ENCODE measurements at places on chromosomes 3 and 15.

GRCh38 chr3:60333710-60334109, 917.5 kb downstream of the FHIT start:
- DNase-seq, result no peak

DNA sequence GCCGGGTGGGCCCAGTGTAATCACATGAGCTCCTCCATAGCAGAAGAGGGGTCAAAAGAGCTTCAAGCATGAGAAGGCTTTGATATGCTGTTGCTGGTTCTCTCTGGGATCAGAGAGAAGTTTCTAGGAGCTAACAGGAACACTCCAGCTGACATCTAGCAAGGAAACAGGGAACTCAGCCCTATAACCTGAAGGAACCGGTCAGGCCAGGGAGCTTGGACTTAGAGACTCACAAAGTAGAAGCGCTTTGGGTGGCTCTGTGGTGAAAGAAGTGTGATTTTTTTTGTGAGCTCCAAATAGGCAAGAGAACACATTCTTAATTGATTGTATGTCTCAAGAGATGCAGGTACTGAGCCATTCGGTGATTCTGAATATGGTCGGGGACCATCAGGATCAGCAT, 26.2 kb upstream of the EPHB1 start:
- DNase-seq, result no peak

- DNase-seq, result no peak
Measured at GRCh38 chr3:58164906-58165821, 45.6 kb downstream of the DNASE1L3 start.

DNA sequence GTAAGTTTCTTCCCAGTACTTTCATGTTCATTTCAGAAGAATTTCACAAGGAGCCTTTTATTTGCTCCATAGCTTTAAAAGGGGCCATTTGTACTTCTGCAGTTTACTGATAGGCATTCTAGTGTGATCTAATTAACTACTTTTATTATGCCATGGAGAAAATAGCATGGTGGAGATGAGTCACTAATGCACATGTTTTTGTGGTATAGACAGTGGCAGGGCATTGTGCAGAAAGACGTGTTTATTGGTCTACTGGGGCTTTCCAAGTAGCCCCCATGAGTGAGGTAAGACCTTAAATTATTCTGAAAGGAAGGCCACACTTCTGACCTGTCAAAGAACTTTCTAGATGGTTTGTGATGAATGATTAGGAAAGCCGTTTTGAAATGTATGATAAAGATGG, 810.0 kb upstream of the NR2F2 start:
- no peak for DNase-seq

GRCh38 chr3:3776607-3777006, 22.6 kb upstream of the LRRN1 start:
- DNase-seq, result no peak

- no peak for DNase-seq
Measured at GRCh38 chr15:80382285-80382684, 21.9 kb upstream of the ARNT2 start.

GRCh38 chr15:67967871-67968431, 86.2 kb upstream of the PIAS1 start:
- peak; percentile 69 for DNase-seq

DNA sequence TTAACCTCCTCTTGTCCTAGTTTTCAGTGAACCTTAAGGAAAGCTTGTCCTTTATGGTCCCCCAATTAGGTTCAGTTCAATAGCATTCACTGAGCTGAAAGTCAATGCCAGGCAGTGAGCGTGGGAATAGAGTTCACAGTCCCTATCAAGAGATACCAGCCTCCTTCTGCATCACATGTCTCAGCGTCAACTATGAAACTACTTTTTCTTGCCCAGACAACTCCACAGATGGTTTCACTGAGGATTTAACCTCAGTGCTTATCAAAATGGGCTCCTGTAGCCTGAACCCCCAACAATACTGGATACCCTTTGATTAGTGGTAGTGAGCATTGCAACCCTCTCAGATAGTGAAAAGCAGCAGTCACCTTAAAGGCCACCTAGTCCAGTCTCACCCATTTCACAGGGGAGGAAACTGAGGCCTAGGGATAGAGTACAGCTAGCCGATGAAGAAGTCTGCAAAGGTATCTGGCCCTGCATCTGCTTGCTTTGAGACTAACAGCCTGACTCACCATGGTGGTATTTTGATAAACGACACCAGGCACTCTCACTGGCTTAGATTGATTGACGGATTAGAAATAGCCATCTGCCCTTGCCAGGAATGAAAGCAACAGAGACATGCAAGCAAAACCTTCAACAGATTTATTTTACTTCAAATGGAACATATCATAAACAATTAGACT, 1.6 kb upstream of the UBA3 start:
- DNase-seq, result no peak

DNA sequence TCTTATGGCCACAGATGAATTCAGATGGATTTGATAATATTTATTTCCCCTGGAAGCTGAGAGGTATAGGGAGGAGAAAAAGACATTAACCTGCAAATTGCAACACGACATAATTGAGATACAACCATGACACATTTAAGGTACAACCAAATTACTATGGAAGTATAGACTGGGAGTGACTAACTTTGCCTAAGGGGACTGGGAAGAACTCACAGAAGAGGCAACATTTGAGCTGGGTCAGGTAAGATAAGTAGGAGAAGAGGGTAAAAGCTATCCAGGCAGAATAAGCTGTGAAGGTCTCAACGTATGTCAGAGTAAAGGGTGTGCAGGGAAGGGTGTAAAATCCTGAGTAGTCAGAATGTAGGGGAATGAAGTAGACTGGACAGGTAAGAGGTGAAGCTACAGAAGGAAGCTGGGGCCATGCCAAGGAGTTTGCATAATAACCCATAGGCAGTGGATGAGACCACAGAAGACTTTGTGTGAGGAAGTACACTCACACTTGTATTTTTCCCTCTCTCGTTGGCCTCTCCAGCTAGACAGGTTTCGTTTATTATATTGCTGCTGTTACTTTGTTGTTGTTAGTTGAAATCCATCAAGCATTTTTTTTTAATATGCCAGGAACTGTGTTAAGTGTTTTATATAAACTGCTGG, 28.0 kb upstream of the PTX3 start:
- no peak for DNase-seq

DNA sequence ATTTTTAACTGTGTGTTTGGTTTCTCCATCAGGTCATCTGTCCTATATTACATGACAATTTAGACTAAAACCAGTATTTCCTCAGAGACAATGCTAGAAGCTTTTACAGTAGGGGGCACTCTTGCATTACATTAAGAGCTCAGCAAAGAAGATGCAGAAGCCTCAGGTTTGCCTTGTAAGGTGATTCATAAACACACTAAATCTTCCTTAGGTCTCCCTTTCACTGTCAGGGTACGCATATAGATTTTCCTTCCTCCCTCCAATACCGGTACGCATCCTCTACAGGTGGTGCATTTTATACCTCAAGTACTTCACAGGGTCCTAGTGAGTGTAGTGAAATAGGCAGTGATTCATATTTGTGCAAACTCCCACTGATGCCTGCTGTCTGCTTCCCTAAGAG, 46.5 kb downstream of the CD86 start:
- peak; percentile 51 for DNase-seq

DNA sequence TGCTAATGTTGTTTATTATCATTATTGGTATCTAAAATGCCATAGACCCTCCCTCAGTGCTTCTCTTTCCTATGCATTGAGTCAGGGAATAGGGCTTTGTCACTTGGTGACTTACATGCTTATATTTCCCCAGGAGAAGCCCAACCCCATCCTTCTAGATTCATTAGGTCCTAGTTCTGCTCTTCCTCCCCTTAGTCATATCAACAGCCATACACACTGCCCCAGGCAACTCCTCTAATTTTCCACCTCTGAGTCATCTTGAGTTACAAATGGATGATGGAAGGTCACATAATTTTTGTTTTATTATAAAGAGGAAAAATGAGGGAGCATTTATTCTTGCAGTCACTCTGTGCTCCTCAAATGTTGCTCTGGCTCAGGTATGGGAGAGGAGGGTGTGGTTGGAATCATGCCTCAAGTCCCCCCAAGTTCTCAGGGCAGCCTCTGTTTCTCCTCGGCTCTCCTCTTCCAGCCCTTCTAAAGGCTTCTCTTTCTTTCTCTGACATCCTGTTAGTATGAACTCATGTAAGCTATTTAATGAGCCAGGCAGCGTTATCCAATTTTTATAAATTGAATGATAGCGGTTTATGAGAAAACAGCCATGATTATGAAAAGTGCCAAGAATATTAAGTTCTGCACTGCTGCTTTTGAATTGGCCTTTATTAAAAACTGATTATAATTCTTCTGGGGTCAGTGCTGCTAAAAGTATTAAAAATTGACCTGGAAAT, 45.6 kb upstream of the FSTL1 start:
- DNase-seq, result no peak

DNA sequence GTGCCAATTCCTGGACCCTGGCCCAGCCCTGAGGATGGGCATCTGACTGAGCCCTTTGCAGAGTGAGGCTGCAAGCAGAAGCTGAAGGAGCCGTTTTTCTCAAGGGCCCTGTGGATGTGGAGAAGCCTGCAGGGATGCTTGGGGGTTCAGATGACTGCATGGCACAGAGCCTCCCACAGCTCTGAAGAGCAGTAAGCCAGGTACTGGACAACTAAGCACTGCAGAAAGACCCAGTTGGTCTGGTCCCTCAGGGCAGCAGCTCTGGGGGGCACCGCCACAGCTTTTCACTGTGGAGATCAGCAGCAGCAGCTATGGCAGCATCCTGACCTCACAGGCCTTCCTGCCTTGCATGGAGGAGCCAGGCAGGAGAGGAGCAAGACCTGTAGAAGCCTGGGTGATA, 67.6 kb downstream of the CRYGS start:
- DNase-seq, result no peak

- DNase-seq, result no peak
Measured at GRCh38 chr3:56969851-56970250, 90.6 kb upstream of the SPATA12 start.

DNA sequence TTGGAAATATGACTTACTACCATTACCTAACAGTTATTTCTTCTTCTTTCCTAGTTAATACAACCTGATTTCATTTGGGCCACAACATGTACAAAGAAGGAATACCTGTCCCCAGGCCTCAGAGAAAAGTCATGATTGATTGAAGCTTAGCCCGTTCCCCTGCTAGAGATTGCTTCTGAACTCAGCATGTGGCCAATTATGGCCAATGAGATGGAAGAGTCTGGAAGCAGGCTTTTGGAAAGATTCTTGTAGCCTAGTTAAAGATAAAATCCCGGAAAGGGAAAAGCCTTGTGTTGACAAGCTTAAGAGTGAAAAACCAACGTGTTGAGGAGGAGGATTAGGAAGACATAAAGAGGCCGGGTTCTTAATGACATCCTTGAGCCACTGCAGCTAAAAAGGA, 17.0 kb upstream of the TM6SF1 start:
- no peak for DNase-seq

DNA sequence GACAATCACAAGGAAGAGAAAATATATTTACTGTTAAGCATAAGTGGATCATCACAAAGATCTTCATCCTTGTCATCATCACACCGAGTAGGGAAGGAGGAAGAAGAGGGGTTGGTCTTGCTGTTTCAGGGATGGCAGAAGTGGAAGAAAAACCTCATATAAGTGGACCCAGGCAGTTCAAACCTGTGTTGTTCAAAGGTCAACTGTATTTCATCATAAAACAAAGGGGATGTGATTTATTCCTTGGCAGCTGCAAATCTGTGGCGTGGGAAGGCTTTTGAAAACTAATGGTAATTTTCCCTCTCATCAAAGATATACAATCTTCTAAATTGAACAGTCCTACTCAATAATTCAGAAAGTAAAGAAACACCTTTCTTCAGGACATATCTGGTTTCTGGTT, 129.9 kb upstream of the ABI3BP start:
- no peak for DNase-seq

DNA sequence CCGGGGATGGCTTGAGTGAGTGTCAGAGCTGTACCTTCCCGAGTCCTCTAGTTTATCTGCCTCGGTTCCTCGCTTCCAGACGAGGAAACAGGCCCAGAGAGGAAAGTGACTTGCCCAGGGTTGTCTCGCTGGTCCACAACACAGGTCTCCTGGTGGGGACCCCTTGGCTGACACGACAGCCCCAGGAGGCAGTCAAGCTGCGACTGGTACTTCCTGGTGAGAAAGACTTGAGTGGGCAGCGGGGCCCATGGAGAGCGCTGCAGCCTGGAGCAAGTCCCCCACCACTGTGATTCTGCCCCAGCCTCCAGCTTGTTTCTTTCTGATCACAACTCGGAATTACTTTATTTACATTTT, 600 bp upstream of the CHRNA5 start:
- DNase-seq, result no peak

DNA sequence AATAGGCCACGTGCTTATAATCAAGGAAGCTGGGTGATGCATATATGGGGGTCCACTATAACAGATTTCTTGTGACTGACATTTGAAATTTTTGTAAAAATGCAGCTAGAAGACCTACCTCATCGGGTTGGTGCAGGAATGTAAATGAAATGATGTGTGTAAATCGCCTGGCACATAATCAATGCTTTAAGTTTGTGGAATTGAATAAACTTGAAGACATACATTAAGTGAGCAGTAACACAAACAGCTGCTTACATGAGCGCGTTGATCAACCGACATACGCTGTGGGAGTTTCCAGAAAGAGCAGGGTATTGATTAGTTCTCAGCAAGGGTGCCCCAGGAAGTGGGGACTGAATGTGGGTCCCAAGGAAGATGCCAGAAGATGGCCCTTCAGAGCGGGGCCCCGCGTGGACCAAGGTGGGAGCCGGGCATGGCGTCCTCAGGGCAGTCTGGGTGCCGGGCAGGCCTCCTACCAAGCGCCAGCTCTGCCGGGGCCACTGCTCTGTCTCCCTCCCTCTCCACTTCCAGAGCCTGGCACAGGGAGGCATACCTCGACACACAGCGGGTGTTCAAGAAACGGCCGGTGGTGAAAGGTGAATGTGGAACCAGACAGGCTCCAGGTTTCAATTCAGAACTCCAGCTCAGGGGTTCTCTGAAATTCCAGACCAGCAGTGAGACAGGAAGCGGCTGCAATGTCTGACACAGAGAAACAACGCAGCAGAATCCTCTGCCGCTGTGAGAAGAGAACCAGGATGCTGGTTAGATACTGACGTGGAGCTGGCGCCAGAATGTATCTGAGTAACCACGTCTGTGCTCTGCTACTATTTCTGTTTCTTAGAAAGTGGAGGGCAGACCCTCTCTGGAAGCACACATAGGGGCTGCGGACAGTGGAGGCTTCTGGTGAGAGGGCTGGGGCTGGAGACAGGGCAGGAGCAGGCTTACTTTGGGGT, 12.6 kb downstream of the BFSP2 start:
- DNase-seq, result no peak

DNA sequence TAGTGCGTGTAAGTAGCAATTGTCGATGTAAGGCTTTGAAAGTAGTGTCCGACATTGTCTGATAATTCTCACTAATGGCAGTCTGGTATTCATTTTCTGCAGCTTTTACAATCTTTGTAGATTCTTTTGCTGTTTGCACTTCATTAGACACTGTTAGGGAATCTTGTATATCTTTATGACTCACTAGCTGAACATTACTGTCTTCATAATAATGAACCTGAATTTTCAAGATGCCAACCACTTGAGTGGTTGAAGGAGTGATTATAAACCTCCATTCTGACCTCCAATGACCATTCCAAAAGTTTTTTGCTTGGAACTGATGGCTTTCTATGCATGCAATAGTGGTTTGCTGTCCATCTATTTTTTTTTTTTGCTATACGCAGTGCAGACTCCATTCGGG, 76.4 kb upstream of the MFGE8 start:
- no peak for DNase-seq

- DNase-seq, result no peak
Measured at GRCh38 chr3:30501526-30501925, 104.9 kb upstream of the TGFBR2 start.

GRCh38 chr3:27712136-27713077, 9.7 kb downstream of the EOMES start:
- no peak for DNase-seq
